OCI-M1 (cell line): ENCODE measurements at places on chromosomes 3 and 15.

DNA sequence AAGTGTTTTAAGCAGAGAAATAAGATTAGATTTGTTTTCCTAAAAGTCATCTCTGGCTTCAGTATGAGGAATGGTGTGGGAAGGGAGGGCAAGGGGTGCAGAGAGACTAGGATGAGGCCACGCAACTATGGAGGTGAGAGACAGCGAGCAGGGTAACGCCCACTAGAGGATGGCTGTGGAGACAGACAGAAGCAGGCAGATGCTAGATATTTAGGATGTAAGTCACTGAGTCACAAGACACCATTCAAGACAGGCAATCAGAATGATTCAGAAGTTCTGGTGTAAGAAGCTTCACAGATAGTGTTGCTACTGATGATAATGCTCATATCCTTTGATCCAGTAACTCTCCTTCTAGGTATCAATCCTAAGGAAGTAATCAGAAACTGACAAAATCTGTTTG lies 19.1 kb downstream of the HSPBAP1 start:
- DNase-seq = no peak

DNA sequence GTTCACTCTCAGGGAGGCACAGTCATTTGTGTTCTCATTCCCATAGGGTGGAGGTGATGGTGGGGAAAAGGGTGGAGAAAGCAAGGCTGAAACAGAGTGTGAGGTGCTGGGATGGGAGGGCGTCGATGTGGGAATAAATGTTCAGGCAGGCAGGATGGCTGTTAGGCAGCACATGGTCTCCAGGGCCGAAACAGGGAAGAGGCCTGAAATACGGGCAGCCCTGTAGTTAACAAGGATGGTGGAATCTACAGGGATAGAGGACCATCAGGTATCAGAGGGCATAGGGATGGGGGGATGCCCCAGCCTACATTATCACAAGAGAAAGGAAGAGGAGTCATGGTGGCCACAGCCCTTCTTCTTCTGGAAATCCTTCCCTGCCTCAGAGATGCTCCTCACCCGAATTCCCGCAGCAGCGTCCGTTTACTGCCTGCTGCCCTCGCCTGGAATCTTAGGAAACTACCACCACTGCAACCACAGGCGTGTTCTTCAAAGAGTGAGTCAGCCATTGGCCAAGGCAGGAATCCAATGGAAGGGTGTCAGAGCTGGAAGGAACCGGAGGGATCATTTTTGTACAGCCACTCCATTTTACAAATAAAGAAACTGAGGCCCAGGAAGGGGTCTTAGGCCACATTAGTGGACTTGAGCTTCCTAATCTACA lies 49.7 kb upstream of the POMGNT2 start:
- DNase-seq = peak; percentile 50

- DNase-seq = no peak
Observed at GRCh38 chr15:59657635-59658125, 365 bp upstream of the GTF2A2 start.

- no peak for DNase-seq
Observed at GRCh38 chr3:71380096-71380495, 203.4 kb downstream of the FOXP1 start.

DNA sequence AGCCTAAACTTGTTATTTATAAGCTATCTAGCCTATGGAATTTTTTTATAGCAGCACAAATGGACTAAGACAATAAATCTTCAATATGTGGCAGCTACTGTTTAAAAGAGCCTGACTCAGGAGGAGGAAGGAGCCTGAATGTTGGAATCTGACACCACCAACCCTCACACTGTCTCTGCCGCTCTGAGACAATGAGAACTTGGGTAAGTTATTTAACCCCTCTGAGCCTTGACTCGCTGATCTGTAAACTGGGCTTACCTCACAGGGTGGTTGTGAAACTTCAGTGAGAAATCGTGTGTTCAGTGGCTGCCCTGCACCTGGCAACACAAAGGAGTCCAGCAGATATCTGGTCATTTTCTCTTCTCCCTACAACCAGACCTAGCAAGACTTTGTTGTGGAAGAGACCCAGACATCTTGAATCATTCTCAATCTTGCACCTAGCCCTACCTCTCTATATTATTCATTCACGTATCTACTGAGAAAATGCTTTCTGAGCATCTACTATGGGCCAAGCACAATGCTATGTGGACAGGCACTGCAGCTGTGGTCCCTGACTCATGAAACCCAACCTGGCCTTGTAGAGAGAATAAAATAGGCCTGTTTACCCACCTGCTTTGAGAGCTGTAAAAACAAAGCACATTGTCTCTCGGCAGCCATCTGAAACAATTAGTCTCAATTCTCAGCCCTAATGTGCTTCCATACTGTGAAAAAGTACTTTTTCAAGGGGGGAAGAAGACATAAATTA lies 81.9 kb upstream of the SLC25A36 start:
- no peak for DNase-seq

DNA sequence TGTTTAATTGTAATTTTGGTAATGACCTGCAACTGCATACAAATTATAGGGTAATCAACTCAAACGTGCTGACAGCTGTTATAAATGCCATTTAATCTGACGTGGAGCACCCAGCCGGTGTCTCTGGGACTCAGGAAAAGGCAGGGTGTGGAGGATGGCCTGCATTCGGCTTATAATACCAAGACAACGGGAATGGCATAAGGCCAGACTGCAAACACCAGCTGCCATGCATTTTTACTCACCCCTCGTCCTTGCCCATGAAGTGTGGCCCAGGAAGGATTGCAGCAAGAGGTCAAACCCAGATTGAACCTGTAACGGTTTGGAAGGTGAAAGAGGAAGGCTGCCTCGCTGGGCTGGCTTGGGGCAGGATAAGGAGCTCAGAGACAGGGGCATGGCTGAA lies 96.4 kb downstream of the WNT7A start:
- no peak for DNase-seq

DNA sequence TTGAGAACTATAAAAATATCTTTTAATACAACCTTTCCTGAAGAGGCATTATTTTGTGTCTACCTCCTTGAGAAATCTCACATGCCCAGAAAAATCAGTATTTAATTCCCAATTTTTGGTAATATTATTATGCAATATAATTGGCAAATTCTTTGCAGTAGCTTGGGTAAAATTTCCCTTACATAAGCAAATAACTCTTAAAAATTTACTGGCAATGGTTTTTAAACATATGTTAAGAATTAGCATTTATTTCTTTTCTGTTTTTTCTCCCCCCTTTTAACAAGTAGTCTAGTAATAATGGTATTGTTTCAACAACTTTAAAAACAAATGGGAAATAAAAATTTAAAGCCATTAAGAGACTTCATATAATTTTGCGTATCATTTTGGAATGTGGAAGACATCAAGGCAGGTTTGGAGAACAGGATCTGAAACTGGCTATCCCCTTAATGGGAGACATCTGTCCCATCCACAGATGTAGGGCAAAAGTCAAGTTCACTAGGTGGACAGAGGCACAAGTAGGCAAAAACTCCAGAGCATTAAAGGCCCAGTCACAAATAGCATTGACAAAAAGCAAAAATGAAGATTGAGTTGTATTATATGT lies 89.6 kb upstream of the AADACL2 start:
- no peak for DNase-seq

- peak; percentile 50 for DNase-seq
Observed at GRCh38 chr3:6392123-6392522, 468.8 kb upstream of the GRM7 start.

DNA sequence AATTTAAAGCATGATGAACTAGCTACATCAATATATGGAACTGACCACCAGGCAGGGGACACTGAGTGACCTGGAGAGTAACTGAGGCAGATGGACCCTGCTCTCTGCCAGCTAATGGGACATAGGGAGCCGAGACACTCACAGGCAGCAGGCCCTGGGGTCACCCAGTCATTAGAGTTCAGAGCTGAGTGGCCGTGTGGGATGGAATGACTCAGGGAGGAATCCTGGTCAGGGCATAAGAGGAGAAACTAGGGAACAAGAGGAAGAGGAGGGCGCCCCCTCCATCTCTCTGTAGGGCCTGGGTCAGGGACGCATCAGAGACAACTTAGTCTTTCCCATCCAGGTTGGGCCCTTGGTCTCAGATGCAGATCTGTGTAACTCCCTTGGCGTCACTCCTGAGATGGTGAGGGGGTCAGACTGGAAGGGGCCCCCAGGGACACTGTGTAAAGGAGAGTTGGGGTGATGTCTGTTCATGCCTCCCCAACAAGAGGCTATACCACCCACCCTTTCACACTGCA lies 39.8 kb downstream of the CCDC12 start:
- DNase-seq = no peak

DNA sequence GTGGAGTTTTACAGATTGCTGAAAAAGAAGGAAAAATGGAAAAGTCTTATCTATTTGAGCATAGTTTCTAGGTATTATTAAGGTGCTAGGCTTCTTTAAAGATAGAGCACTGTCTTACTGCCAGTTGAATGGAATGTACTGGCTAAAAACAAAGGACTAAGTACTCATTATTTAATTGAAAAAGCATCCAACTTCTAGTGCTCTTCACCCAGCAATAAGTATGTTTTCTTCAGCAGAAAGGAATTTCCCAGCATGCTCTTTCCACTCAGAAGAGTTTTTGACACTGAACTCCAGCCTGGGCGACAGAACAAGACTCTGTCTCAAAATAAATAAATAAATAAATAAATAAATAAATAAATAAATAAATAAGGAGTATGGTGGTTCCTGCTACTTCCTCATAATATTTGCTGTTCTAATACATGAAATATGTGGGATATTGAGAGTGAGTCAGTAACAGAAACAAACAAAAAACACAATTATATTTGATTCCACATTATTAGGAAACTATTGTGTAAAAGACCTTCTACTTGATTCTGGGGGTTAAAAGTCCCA lies 70.6 kb downstream of the ATP13A4 start:
- DNase-seq = no peak

DNA sequence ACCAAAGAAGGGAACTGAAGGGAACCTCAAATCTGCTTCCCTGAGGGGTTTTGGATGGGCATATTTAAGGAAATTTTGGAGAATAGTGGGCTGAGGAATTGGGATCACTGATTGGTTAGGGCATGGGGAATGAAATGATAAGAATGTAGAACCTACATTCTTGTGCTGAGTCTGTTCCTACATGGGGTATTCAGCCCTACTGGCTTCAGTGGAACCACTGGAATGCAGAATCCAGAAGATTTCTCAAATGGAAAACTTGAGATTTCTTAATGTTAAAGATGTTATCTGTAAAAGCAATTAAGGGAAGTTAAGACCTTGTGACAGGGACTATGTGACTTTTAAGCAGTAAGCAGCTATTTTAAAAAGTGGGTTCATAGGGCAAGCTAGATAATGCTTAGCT lies 1062.4 kb downstream of the AGBL1 start:
- DNase-seq = no peak

DNA sequence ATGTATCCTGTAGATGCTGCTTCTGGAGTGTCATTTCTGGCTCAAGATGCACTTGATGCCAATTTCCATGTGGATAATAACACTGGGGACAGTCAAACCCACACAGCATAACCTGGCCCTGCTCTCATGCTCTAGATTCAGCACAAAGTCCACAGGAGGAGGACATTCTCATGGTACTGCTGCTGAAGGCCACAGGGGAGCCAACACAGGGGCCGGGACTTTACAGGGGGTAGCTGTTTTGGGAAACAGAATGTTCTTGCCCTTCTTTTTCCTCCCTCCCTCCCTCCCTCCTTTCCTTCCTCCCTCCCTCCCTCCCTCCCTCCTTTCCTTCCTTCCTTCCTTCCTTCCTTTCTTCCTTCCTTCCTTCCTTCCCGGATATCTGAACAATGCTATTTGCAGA lies 477.4 kb downstream of the PDCD6IP start:
- DNase-seq = no peak

DNA sequence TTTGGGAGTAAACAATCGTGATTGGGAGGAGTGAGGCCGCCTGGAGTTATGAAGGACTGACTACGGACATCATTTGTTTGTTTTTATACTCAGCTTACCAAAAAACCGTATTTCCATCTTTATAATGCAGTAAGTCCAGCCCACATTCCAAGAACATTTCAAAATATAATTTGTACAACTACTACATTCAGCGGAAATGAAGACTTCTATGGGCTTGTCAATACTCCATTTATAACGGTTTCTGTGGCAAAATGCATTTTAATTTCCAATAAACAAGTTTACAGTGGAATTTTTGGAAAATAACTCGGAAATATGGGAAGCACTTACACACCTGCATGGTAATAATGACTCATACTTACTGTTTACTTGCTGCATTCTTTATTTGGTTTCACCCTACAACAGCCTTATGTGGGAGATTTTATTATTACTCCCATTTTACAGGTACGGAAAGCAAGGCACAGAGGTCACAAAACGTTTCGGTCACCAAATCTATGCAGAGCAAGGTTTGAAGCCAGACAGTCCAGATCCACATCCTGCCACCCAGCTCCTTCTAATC lies 62.3 kb downstream of the LDHAL6B start:
- no peak for DNase-seq

DNA sequence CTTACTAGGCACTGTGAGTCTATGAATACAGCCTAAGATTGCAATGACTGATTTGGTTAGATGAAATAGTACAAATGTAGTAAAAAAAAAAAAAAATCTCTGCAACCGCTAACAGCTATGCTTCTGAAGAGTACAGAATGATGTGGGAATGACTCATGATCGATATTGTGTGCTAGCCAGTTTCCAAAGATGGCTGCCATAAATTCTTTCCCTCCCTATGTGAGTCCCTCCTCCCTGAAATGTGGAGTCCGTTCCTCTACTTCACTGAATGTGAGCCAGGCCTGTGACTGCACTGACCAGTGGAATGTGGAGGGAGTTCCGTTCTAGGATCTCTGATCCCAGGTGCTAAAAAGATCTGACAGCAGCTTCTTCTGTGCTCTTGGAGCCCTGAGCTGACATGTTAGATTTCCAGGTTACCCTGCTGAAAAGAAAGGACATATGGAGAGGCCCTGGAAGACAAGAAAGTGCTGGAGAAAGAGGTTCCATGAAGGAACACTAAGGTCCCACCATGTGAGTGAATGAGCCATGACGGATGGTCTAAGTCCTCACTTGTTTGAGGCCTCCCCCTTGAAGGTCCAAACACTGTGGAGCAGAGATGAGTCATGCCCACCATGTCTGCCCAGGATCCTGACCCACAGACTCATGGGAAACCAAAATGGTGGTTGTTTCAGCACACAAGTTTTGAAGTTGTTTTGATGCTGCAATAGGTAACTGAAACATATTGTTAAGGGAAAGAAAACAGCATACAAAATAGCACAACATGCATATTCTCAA lies 46.3 kb downstream of the DGKG start:
- DNase-seq = no peak

DNA sequence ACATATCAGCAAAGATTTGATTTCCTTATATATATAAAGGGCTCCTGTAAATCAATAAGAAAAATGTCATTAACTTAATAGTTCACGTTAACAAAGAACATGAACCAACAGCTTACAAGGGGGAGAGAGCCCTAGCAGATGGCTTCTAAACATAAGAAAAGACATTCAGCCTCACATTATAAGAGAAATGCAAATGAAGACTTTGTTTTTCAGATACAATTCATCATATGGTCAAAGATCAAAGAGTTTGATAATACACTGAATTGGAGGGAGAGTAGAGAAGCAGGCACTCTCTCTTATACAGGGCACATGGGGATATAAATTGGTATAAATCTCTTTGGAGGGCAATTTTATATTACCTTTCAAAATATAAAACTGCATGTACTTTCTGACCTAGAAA lies 21.1 kb downstream of the RBP2 start:
- DNase-seq = no peak

- DNase-seq = peak; percentile 89
Observed at GRCh38 chr3:84637272-84637671, 321.5 kb upstream of the CADM2 start.
